ENCODE measurements at places on chromosomes 16 and 17. TPM values are rescaled to one million over a fixed set of nuclear protein-coding genes. Genes with fewer than 3 reads are reported as not detected.

Gene DPEP3
- total RNA-seq = not detected

Gene GNGT2
- not detected for total RNA-seq

Gene KRT28
- total RNA-seq = not detected

Gene KRTAP9-8
- not detected for total RNA-seq

Gene FAM171A2
- 3.4 TPM for total RNA-seq

Gene CFAP97D1
- not detected for total RNA-seq

Gene MYLK3
- total RNA-seq = 0.16 TPM

Gene KLHL10
- not detected for total RNA-seq

Gene NTN1
- total RNA-seq = 2.4 TPM

Gene LPO
- not detected for total RNA-seq

Gene KRT32
- total RNA-seq = not detected

Gene TBC1D3I
- not detected for total RNA-seq

Gene TRIM16
- total RNA-seq = 49.8 TPM

Gene FOXC2
- total RNA-seq = 0.49 TPM

Gene SRCIN1
- total RNA-seq = 1.0 TPM

Gene ADGRG1
- total RNA-seq = 83.5 TPM

Gene MPO
- total RNA-seq = not detected

Gene ZNF778
- total RNA-seq = 7.0 TPM

Gene METRNL
- total RNA-seq = 6.7 TPM

Gene CHTF18
- total RNA-seq = 26.5 TPM

Gene PNMT
- not detected for total RNA-seq

Gene KRT16
- 260 TPM for total RNA-seq

Gene CACNG1
- total RNA-seq = not detected

Gene MYH2
- not detected for total RNA-seq

Measured in hair follicular keratinocyte (primary cell).